Stimulated activated naive B cell treated with anti-CD40 and anti-IgM and Interleukin-4, amounts not matched to agents 10 μg/mL and 1 μg/mL and 100 μg/mL, for 72 hours (primary cell): ENCODE measurements at places on chromosomes 7 and 10.

- DNase-seq, result no peak
Measured at GRCh38 chr10:12529976-12530375, 180.6 kb downstream of the CAMK1D start.

- no peak for DNase-seq
Measured at GRCh38 chr10:114100848-114101741, 57.4 kb downstream of the ADRB1 start.

DNA sequence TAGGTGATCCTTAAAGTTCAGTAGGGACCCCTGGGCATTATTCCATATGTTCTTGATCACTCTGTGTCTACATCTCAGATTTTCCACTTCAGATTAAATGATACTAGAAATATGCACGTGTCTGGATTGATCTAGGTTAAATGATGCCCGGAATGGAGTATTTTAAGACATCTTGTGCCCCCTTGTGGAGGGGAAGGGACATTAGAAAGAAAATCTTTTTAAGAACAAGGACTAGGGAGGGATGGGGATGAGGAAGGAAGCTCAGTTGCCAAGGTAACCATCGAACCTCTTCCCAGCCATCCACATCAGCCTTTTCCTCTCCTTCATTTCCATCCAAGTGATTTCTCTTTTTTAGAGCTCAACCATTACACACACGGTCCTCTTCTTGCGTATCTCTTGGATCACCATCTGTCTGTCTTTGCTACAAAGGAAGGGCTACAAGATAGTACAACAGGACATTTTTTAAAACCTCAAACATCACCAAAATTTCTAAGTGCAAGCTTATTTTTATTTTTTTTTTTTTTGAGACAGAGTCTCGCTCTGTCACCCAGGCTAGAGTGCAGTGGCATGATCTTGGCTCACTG lies 40.5 kb downstream of the PRSS2 start:
- no peak for DNase-seq

DNA sequence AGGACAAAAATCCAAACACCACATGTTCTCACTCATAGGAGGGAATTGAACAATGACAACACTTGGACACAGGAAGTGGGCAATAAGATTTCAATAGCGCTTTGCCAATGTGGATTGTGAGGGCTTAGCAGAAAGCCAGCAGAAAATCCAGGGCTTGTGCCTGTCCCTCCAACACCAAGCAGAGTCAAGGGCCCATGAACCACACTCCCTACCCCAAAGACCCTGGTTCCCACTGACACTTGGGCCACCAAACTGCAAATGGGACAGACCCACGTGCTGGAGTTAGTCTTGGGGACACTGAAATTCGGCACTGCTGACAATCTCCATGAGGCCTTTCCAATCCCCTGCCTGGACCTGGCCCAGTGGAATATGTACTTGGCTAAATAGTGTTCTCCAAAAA lies 67.0 kb downstream of the GRID1 start:
- no peak for DNase-seq

GRCh38 chr7:24659505-24659904 lies 86.3 kb downstream of the PALS2 start:
- no peak for DNase-seq

DNA sequence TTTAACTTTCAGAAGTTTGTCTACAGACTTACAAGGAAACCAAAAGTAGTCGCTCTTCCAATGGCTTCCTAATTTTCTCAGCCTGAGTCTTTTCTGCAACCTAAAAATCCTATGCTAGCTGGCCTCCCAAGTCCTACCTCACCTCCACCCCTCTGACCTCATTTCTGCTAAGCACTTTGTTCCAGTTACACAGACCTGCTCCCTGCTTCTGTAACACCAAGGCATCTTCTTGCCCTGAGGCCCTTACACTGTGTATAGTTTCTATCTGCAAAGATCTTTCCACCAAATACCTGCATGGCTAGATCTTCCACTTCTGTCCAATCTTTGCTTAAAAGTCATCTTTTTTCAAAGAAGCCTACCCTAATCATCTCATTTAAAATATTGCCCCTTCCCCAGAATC lies 1.9 kb upstream of the SNX13 start:
- DNase-seq, result no peak
